LoVo (cell line): ENCODE measurements at places on chromosomes 12 and 14.
A peak's percentile ranks its signal among the peaks of the same experiment; 100 is the strongest.

GRCh38 chr12:96112733-96113132, 77.3 kb upstream of the LTA4H start:
- no peak for DNase-seq

GRCh38 chr12:126601184-126602170, 1536.2 kb downstream of the AACS start:
- no peak for DNase-seq

DNA sequence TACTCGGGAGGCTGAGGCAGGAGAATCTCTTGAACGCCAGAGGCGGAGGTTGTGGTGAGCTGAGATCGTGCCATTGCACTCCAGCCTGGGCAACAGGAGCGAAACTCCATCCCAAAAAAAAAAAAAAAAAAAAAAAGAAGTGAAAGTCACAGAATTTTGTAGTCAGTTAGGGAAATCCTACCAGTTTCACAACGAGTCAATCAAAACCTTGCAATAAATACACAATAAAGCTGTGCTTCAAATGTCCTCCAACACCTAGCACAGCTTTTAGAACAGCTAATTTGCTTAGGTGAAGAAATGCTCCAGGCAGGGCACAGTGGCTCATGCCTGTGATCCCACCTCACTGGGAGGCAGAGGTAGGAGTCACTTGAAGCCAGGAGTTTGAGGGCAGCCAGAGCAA, 112.8 kb upstream of the ATF7IP start:
- DNase-seq, result no peak

DNA sequence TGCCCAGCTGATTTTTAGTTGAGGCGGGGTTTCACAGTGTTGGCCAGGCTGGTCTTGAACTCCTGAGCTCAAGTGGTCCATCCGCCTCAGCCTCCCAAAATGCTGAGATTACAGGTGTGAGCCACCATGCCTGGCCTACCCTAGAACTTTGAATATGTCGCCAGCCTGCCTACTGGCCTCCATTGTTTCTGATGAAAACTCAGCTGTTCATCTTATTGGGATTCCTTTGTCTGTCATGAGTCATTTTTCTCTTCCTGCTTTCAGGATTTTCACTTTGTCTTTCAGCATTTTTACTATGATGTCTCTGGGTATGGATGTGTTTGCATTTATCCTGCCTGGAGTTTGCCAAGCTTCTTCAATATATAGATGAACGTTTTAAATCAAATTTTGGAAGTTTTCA, 8.1 kb upstream of the B3GNT4 start:
- no peak for DNase-seq

- DNase-seq, result peak; percentile 19
These were observed 1.0 kb downstream of the ATXN7L3B start for GRCh38 chr12:74538491-74539258.

DNA sequence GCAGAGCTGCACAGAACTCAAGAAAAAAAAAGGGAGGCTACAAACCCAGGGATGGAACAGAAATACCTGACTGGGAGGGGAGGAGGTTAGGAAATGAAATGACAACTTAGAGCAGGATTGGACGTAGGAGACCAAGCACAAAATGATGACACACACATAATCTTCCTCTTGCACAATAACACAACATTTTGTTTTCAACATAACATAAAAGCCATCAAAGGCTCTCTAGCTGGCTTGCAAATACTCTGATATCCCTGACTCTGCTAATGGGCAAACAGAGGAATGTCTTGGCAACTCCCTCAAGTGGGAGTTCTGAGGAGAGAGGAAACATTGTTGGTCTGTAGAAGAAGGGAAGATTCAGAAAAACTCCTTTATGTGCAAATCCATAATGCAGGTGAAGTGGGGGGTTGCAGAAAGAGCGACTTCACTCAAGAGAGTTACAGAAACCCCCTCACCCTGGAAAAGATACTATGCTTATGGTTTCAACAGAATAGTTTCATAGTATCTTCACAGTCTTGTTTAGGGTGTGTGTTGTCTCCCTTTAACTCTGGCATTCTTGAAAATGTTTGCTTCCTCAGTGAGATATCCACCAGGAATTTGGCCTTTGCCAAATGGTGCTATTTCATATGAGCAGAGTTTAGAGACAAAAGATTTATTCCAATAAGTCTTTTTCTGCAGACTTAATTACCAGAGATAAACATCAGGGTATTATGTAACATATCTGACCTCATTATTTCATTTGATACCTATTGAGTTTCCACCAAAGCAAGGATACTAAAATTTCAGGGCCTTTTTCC, 43.8 kb upstream of the LTBP2 start:
- no peak for DNase-seq

DNA sequence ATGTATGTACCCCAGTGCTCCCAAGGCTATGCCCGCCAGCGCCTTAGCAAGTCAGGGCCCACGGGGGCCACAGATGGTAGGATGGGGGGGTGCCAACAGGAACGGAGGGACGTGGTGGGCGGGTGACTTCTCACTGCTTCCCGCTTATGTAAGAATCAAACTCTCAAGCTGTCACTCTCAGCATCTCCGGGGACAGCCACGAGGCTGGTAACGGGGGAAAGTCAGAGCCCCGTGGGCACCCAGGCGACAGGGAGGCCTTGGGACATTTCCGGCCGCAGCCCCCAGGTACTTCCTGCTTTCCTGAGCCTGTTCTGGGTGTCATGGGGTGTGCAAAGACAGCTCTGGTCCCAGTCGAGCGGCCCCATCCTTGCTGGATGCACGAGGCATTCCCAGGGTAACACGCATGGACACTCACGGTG, 59.3 kb downstream of the TESC start:
- DNase-seq, result no peak

DNA sequence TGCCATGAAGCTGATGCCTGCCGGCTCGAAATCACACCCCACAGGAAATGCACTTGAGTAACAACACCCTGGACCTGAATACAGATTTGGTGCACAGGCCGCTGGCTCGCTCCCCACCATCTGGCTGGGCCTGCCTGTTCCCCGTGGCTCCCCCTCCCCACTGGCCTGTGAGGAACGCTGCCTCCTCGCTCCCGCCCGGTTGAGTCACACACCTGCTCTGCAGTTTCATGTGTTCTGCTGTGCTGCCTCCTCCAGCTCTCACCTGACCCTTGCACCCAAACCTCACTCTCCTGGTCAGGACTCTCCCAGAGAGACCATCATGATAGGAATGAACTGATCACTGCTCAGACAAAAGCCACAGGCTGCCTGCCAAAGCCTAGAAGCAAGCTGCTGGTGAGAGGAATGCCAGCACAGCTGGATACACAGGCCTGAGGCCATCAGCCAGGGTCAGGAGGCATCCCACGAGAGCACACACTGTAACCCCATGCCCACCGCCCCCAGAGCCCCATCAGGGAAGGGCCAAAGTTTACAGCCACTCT, 3.8 kb upstream of the SIVA1 start:
- no peak for DNase-seq
